ENCODE measurements at places on chromosomes 1 and 21.

- no peak for DNase-seq
Observed at GRCh38 chr1:228958741-228959140, 223.5 kb downstream of the RHOU start.

GRCh38 chr1:153659175-153659534 lies 652 bp downstream of the SNAPIN start:
- DNase-seq, result no peak

GRCh38 chr1:110726755-110727154 lies 52.0 kb upstream of the KCNA3 start:
- no peak for DNase-seq

- DNase-seq, result no peak
Observed at GRCh38 chr1:246784621-246785493, 60.6 kb downstream of the SCCPDH start.

DNA sequence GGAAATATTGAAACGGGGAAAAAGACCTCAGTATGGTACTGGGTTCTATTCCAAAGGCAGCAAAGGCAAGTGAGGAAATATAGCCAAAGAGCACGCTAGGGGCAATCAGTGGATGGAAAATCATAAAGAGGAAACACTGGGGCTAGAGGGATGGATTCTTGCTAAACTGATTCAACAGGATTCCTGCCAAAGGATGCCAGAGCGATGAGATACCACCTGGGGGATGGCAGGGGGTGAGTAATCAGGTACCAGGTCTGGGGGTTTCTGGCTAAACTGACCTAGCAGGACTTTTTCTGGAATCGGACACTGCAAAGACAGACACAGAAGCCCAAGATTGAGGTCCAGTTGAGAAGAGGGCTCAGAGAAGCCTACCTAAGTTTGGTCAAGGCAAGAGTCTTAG lies 6.7 kb downstream of the CHI3L2 start:
- DNase-seq, result no peak

DNA sequence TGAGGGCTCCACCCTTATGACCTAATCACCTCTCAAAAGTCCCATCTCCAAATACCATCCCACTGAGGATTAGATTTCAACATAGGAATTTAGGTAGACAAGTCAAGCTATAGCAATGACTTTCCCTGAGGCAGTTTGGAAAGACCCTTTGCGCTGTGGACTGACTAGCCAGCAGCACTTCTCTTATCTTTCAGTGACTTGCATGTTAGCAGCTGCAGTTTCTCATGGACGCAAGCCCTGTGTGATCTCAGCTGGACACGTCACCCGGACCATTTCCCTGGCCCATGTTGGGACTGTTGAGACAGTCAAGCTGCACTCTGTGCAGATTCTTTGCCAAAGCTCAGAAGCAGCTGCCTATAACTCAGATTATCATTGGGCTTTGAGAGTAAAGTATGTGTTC lies 408.1 kb upstream of the USP24 start:
- DNase-seq, result no peak

DNA sequence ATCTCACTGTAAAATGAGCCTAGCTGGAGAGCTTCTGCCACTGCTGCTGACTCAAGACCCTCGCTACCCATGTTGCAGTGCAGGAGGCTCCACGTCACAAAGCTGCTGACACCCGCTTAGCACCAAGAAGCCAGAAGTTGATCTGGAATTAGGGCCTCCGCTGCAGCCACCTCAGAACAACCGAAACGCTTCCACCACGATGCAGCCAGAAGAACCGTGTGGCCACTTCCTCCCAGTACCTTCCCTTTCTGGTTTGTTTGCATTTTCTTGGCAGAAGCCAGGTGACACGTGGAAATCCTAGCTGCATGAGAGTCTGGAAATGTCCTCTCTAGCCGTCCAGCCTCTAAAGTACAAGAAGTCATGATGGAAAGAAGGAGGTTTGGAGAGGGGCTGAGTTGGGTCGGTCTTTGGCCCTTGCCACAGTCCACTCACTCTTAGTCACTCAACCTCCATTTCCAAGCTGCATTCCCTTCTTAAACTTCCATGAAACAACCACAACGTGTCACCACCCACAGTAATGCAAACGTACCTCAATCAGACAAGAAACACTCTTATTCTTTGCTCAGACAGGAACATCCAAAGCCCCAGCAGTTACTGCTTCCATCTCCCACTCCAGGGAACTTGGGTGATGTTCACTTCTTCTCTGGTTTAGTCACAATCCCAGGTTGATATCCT lies 10.0 kb upstream of the CDA start:
- no peak for DNase-seq

DNA sequence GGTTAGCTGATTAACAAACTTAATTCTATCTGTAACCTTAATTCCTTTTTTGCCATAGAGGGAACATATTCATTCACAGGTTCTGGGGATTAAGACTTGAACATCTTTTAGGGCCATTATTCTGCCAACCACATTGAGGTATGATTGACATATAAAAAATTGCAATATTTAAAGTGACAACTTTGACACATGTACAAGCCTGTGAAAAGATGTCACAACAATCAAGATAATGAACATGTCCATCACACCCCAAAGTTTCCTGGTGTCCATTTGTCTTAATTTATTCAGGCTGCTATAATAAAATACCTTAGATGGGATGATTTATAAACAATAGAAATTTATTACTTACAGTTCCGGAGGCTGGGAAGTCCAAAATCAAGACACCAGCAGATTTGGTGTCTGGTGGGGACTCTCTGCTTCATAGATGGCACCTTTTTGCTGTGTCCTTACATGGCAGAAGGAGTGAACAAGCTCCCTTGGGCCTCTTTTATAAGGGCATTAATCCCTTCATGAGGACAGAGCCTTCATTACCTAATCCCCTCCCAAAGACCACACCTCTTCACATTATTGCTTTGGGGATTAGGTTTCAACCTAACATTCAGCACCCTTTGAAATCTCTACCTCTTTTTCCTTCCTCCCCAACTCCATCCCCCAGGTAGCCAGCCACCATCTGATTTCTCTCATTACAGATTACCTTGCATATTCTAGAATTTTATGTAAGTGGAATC lies 33.0 kb upstream of the TP53BP2 start:
- no peak for DNase-seq

DNA sequence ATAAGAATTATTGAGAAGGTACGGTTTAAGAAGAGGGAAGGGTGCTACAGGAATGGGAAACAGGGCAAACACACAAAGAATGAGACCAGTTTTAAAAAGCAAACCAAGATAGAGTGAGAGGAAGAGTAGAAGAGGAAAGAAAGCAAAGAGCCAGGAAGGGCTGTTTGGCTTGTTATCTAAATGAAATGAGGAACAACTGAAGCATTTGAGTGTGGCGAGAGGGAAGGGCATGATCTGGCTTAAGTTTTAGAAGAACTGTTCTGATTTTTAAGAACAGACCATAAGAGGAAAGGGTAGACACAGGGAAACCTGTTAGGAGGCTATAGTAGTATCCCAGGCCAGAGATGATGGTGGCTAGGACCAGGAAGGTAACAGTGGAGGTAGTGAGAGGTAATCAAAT lies 73.8 kb downstream of the TUT4 start:
- DNase-seq, result no peak

DNA sequence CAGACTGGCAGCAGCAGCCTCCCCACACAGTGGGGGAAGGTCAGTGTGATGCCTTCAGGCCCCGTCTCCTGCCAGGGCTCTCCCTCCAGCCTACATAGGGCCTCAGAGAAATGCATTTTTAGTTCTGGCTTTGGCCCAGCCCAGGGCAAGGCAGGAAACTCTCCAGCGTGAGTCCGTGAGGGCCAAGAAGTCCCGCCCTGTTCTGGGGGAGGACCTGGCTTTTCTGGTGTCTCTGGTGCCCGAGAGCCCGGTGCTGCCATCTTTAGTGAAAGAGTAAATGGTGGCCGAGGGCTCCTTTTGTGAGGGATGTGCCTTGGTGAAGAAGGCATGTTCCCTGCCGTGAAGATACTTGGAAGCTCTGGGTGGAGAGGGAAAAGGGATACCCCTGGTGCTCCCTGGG lies 14.8 kb upstream of the DIP2A start:
- no peak for DNase-seq

DNA sequence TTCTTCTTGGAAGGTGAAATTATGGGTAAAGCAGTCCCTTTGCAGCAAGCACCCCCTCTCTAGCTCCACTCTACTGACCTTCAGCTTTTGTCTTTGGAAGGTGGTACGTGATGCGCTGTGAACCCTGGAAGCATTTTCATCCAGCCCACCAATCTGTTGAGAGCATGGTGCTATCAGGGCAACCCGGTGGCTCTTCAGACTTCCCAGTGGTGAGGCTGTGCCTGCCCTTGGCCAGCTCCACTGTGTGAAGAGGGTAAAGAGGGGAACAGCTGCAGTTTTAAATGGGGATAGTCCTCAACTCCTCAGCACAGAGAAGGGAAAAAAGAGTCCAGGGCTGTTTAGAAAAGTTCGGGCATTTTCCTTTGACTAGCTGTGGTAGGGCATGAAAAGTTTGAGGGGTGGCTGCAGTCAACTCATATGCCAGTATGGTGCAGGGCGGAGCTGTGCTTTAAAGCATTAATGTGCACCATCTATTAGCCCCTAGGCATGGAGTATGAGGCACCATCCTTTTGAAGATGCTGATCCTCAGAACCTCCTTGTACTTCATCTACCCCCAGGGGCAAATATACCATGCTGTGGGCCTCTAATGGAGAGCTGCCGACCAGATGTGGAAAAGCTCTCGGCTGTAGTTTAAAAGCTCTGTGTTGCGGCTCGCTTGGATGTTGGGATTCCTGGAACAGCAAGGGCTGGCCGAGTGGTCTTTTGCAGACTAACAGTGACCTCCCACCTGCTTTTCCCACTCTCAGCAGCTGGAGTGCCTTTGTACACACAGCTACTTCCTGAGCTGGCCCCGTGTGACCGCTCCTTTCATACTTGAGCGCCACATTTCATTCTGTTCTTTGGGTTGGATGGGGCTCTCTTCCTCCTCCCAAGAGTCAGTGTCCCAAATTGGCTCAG lies 123.0 kb downstream of the PEX14 start:
- DNase-seq, result no peak

DNA sequence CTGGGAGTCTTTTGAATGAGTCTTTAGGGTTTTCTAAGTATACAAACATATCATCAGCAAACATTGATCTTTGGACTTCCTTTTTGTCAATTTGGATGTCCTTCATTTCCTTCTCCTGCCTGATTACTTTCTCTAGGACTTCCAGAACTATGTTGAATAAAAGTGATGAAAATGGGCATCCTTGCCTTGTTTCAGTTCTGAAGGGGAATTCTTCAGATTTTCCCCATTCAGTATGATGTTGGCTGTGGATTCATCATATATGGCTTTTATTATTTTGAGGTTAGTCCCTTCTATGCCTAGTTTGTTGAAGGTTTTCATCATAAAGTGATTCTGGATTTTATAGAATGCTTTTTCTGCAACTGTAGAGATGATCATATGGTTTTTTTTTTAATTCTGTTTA lies 42.0 kb downstream of the KMO start:
- no peak for DNase-seq

DNA sequence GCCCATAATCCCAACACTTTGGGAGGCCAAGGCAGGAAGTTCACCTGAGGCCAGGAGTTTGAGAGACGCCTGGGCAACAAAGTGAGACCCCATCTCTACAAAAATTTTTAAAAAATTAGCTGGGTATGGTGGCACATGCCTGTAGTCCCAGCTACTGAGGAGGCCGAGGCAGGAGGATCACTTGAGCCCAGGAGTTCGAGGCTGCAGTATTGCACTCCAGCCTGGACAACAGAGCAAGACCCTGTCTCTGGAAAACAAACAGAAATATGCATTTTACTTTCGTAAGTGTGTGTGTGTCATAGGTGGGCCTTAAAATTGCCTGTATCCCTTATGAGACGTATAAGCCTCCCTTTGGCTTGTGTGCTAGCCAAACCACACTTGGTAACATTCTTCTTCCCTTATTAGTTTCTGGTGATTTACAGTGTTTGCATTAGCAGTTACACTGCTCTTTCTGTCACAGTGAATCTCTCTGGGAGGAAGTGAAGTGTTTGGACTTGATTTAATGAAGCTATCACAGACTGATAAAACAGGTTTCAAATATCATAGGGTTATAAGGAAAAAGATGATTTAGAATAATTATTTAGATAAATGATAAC lies 48.9 kb upstream of the KIF26B start:
- no peak for DNase-seq

- DNase-seq, result no peak
Observed at GRCh38 chr1:172950528-172950927, 100.2 kb downstream of the TNFSF18 start.

DNA sequence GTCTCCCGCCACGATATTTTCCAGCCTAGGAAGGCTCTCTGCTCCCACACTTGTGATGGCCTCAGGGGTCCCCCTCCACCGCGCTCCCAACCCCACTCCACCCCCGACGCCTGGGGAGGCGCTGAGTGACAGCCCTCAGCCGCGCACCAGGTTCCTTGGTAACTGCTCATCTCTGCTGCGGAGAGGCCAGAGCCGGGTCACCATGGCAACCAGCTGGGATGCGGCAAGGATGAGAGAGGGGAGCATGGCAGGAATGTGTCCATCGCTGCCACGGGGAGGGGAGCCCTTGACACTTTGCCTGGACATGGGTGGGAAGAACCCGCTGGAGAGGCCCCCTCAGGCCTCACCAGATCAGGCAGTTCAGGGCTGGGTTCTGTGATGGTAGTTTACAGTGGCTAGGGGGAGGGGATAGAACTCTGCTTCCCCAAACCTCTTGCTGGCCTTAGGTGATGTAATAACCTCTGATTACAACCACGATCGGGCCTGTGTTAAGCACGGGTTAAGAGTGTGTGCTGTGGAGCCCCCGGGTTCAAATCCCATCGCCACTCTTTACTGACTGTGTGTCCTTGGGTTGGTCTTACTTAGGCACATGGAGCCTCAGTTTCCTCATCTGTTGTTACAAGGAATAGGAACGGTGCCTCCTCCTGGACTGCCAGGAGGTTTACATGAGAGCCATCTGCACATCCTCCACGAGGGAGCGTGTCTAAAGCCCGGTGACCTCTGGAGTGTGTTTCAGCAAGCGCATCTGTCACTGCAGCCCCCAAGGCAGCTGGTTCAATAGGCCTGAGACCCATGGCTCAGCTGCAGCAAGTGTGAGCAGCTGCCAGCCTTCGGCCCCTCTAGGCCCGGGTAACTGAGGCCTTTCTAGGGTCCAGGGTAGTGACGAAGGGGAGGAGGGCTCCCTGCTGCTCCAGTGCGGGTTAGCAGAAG lies 6.3 kb downstream of the KIF17 start:
- DNase-seq, result no peak

DNA sequence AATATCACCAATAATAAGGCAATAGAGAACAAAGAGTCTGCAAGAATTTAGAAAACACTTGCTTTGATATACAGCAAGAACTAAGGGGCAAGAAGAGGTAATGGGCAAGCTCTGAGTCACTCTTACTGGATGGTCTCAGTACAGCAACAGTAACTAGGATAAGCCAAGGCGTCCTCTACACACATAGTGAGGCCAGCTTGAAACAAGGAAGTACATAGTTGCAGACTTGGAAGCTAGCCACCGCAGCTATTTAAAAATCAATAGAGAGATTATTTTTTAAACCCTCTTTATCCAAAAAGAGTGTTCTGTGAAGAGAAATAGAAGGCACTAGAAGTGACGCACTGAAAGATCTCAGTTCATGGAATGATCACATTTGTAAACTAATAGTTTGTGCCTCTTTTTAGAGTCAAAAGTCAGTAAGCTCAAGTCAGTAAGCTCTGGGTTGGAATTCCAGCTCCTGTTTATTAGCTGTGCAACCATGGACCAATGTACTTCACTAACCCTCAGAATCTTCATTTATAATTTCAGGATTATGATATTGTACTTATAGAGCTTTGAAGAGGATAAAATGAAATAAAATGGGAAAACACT lies 118.6 kb downstream of the AKT3 start:
- DNase-seq, result no peak

Data from activated naive CD8-positive, alpha-beta T cell treated with anti-CD3 and anti-CD28 coated beads, Interleukin-2, amount 50 U/mL, for 16 hours (primary cell).